ENCODE measurements at places on chromosomes 5 and 9.

- no peak for DNase-seq
Observed at GRCh38 chr5:163439092-163439425, 1.7 kb downstream of the CCNG1 start.

- no peak for DNase-seq
Observed at GRCh38 chr5:34015120-34015822, 7.4 kb upstream of the AMACR start.

DNA sequence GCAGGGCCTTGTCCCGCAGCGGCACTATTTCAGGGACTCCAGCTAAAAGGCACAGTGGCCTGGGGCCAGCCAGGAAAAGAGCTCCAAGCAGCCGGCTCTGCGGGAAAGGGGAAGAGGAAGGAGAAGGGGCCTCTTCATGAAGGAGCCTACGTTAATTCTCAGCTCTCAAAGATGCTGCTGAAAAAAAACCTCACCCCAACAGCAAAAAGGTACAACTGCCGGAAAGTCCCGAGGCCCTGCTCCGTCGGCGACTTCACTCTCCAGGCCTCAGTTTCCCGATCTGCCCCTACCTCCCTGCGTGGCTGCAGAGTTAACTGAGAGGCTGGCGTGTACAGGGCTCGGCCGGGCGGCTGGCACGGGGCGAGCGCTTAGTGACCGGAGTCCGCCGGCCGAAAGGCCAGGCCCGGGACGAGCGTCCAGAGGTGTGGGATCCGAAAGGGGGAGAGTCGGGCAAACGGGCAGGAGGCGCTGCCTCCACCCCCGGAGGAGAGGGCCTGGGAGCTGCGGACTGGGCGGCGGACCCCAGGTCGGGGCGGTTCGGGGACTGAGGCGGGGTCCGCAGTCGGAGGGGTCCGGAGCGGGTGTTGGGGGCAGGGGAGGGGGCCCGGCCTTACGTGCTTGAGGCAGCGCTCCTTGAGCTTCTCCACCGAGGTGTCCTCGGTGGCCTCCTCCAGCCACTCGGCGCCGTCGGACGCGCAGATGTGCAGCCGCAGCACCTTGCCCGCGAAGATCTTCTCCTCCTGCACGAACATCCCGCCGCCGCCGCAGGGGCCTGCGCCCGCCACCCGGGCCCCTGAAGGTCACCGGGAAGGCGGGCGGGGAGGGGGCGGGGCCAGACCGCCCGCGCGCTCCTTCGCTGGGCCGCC, 529 bp downstream of the UBAC1 start:
- DNase-seq = no peak

DNA sequence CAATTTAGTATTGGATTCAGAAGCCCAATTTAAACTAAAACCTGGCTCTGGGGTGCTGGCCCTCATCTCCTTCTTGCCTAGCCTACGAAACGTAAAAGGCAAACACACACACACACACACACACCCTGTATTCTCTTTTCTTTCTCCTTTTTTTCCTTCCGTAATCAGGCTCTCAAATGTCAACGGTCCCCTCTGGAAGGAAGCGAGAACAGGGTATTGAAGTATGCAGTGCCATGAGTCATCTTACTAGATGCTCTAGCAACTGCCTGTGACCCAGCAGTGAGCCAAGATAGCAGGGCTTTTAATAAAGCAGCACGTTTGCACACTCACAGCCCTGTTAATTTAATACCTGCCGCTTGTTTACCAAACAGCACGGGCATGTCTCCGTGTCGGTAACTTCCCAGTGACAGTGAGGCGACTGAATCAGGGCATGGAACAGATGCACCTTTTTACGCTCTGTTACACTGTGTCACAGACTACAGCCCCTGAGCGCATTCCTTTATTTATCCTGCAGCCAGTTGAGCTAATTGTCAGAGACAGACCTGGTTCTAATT, 243.8 kb downstream of the BNC2 start:
- DNase-seq = peak; percentile 89

- peak; percentile 65 for DNase-seq
Observed at GRCh38 chr5:159915904-159916840, at the start of gene ADRA1B. Gene ADRA1B (plus strand): TSS chr5:159916482. CDS start chr5:159916906, 424 bp downstream.

DNA sequence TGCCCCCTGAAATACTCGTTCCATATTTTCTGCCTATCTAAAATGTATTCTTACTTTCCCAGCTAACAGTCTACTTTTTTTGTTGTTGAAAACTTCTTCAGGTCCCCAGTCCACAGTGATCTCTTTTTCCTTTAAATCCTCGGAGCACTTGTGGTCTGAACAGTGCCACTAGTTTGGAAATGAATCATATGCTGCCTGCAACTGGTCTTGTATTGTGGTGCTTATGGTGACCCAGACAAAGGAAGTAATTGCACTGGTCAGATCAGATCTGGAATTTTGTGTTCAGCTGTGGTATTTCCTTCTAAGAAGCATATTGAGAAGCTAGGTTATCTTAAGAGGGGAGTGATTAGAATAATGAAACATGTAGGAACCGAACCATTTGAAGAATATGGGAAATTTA, 2.9 kb downstream of the UNC13B start:
- no peak for DNase-seq

DNA sequence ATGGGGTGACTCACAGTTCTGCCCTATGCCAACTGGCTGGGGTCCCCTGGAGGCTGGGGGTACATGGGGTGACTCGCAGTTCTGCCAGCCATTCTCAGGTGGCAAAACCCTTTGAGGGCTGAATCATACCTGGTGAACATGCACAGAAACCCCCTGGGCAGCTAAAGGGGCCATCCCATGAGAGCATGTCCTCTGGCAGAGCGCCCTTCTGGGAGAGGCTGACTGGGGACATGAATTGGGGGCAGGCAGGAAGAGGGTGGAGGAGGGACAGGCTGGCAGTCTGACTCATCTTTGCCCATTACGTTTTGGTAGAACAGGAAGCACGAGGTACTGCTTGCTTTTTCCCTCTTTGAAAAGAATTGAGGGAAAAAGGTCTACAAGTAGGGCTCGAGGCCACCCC, 16.7 kb downstream of the TRAF1 start:
- DNase-seq = no peak

GRCh38 chr9:124078641-124079040, 67.1 kb downstream of the LHX2 start:
- DNase-seq = peak; percentile 74

- DNase-seq = no peak
Observed at GRCh38 chr5:30405821-30406220, 787.7 kb upstream of the CDH6 start.

DNA sequence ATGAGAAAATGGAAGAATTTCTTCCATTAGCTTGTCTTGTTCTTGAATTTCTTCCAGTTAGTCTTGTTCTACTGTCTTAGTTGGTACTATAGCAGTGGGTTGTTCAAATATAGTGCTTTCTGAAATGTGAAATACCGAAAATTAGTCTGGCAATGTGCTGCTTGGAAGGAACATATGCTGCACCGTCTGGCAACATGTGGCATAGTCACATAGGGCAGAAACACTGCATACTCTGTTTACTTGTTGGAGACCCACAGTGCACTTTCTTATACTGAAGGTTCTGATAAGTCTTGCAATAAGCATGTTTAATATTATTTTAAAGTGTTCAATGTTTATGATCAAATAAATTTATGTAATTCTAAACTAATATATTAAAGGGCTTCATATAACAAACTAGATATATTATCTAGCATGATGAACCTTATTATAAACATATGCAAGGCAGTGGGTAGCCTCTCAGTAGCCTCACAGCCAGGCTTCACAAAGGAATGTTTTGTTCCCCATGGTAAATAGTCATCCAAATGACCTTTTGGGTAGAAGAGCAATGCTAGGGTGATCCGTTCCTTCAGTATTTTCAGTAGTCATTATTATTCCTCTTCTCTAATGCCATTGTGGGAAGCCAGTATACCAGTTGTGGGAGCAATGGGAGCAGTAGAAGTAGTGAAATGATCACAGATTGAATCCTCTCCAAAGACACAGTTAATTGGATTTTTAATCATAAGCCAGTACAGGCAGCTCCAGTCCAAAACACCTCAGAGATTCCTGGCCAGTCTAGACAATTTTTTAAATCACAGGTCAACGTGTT, 1106.7 kb downstream of the DTWD2 start:
- DNase-seq = no peak

DNA sequence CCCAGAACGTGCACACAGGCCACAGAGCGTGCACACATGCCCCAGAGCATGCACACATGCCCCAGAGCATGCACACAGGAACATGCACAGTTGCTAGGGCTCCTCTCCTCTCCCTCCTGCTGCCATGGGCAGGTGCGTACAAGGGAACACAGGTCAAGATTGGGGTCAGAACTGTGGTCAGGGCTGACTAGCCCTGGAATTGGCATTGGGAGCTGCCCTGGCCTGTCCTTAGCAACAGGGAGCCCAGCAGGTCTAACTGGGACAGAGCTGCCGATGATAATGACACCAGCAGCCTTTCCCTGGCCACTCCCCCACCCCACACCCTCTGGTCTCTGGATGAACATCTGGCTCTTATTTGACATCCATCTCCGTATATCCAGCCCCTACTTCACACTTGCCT, 8.0 kb downstream of the PCDH1 start:
- no peak for DNase-seq

Data from mesendoderm (in vitro differentiated cells).